Iris pigment epithelial cell (primary cell): ENCODE measurements at places on chromosomes 12 and 14.

GRCh38 chr12:81517296-81517695, 241.9 kb downstream of the PPFIA2 start:
- no peak for DNase-seq

GRCh38 chr14:77141214-77142004, at the start of gene ZDHHC22:
Gene ZDHHC22 (minus strand): TSS chr14:77141791. CDS start chr14:77139738, 2,053 bp downstream.
- DNase-seq, result peak; percentile 52

DNA sequence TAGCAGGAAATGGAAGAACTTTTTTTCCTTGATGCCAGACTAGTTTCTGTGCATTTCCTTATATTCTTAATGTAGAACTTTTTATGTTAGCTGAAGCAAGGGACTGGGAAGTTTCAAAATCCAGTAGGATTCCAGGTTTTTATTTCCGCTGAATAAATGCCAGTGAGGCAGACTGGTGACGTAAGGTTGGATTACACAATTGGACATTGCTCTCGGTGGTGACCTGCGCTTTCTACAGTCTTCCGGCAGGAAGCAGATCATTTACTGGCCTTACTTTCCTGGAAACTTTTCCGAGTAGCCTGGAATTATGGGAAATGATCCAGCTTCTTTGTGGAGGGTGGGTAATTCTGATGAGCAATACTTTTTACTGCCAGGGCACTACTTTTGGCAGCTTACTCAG, 3.6 kb downstream of the IFT43 start:
- DNase-seq, result peak; percentile 80

DNA sequence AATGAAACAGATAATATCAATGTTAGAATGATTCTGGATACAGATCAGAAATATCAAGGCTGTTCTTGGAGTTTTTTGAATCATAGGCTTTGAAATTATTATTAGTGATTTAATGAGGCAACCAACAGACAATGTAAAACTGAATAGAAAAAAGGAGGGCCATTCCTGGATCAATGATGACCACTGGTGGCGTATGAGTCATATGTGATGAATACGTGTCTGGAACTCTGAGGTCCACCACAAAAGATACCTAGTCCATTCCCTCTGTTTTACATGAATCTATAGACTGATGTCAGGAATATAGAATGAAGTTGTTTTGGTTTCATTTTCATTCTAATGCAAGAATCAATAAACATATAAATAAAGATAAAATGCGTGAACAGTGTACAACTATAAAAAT, 78.3 kb upstream of the RTL1 start:
- peak; percentile 51 for DNase-seq

DNA sequence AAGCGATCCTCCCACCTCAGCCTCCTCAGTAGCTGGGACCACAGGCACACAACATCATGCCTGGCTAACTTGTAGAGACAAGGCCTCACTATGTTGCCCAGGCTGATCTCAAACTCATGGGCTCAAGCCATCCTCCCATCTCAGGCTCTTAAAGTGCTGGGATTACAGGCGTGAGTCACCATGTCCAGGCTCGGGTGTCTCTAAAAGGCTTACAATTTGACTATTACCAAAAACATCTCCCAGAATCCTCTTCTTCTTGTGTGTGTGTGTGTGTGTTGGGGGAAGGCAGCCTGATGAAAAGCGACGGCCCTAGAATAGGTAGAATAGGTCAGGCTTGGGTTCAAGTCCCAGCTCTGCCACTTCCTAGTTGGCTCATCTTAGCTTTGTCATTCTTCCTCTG, 16.8 kb downstream of the MSI1 start:
- DNase-seq, result peak; percentile 85
